ENCODE measurements at places on chromosomes 12 and 14.

- no peak for DNase-seq
These were observed 63.6 kb downstream of the DAAM1 start for GRCh38 chr14:59251811-59252771.

- DNase-seq = no peak
These were observed 1183.7 kb upstream of the TMEM132C start for GRCh38 chr12:127083008-127083949.

GRCh38 chr14:56874375-56874774, 64.1 kb upstream of the OTX2 start:
- no peak for DNase-seq

DNA sequence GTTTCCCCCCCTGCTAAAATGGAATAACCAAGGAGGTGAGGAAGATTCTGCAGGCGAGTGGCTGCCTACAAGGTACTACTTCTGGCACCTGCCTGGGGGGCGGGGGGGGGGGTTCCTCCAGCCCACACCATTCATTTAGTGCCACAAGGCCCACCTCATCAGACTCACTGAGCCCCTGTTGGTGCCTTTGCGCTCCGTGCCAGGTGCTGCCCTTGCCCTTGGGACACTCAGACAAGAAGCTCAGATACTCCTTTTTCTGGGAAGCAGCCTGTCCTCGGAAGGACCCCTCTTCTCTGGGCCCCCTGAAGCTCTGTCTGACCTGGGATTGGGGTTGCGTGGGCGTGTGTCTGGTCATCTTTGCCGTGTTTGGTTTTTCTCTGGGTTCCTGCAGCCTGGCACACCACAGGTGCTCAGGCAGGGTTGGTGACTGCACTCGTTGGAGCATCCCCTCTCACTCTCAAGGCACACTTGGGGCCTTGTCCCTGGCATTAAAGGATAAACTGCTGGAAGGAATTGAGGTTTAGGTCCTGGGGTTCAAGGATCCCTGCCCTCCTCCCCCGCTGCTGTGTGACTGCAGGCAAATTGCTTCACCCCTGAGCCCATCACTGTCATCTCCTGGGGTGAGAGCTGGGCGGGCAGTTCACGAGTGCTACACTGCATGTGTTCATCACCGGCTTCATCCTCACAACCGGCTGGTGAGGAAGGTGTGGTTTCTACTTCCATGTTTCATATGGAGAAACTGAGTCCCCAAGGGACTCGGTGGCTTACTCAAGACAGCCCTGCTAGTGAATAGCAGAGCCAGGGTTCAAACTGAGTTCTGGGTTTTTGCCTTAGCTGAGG, 16.9 kb downstream of the FAM222A start:
- no peak for DNase-seq

GRCh38 chr12:67702136-67702535, 53.6 kb downstream of the DYRK2 start:
- DNase-seq = no peak

DNA sequence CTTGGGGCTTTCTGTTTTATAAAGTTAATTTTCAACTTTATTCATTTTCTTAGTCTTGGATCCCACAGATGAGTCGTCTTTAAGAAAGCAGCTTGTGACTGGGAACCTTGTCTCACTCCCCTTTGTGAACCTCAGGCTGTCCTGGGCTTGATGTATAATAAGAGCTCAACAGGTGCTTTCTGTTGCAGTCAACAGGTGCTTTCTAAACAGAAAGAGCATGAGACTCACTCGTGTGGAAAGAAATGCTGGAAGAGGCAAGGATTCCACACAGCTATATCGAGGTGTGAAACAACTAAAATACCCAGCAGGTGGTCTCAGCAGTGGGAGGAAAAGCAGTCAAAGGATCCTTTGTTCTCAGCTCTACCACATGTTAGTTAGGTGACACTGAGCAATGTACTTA, 398.9 kb downstream of the EGLN3 start:
- DNase-seq = no peak

DNA sequence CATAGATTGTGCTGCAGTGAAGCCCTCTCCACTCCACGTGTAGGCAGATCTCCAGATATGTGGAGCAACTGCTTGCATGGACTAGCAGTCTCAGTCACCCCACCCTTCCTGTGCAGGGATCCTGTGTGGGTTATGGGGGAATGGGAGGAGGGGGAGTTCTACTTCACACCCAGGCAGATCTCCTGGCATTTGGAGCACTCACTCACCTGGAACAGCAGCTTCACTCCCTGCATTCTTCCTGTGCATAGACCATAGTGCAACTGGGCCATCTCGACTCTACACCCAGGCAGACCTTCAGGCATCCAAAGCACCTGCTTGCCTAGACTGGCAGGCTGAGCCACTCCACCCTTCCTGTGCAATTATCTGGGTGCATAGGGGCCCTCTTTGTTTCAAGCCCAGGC, 96.0 kb upstream of the PCED1B start:
- DNase-seq = no peak

DNA sequence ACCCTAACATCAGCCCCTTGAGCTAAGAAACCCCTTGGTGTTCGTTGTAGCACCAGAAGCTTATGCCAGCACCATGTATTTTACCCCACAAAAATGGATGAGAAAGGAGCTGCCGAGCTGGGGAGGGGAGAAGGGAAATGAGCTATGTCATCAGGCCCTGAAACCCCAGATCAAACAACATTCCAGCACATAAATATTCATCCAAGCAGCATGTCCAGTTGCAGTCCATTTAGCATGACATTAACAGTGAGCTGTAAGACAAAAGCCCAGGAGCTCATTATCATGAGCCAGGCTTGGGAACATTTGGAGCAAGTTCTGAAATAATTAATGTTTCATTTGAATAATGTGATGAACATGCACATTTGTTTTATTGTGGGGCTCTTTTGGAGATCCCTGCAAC, 630.1 kb upstream of the TMEM132C start:
- DNase-seq = no peak

DNA sequence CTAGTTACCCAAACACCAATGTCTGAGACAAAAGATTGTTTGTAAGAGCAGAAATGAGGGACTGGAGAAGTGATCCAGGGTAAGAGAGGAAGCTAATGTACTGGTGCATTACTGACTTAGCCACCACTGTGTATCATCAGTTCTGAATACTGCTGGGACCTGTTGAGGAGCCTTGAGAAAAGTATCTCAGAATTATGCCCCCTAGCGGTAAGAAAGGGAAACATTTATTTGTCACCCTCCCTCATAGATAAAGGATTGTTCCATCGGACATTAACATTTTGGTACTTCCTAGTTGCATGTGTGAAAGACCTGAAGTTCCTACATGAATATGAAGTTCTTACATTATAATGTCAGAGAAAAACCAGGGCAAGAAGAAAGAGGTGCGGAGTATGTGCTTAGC, 612.5 kb downstream of the FSCB start:
- no peak for DNase-seq

DNA sequence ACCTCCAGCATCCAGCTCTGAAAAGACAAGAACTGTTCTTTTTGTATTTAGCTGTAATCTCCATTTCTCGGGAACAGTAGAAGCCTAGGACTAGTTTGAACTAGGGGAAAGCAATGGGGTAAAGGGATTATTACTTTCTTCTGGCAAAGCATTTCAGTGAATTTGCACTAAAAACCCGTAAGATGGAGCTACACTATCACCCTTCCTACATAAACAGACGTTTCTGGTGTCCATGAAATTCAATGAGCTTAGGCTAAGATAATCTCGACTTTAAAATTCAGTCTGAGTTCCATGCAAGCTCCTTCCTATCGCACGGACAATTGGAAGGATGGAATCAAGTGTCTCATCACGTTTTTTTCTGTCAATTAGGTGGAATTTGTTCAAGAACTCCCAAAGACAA, 24.0 kb downstream of the ACSM4 start:
- DNase-seq = no peak

DNA sequence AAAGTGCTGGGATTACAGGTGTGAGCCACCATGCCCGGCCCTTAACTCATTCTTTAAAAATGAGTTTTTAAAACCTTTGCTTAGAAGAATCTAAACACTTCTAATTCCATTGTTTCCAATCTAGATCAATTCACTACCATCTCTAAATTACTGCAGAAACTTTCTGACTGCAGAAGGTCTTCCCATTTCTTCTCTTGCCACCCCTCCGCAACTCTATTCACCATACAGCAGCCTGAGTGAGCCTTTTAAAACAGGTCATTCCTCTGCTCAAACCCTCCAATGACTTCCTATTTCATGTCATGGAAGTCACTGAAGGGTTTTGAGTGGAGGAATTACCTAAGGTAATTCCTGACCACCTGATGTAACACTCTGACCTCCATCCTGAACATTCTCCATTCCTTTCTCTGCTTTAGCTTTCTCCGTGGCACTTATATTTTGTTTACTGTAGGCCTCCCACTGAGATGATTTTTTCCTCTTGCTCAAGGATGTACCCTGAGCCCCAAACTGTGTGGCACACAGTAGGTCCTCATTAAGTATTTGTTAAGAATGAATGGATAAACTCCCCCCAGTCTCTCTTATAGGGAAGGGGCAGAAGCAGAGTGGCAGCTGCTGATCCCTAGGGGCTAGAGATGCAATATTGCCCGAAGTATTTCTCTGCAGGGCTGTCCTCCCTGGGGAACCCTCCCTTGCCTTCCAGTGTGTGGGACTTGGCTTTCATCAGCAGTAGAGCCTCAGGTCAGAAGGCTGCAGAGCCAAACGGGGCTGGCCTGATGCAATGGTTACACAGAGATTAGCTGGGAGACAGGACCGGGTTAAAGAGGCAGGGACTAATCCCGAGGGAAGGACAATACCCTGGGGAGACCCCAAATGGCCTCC, 1.2 kb downstream of the DDIT3 start:
- no peak for DNase-seq

- DNase-seq = peak; percentile 5
These were observed 713 bp downstream of the FRMD6 start for GRCh38 chr14:51652168-51653078.

- DNase-seq = no peak
These were observed 732 bp downstream of the SLC25A29 start for GRCh38 chr14:100305324-100306100.
